ENCODE measurements at places on chromosomes 3 and 15.

DNA sequence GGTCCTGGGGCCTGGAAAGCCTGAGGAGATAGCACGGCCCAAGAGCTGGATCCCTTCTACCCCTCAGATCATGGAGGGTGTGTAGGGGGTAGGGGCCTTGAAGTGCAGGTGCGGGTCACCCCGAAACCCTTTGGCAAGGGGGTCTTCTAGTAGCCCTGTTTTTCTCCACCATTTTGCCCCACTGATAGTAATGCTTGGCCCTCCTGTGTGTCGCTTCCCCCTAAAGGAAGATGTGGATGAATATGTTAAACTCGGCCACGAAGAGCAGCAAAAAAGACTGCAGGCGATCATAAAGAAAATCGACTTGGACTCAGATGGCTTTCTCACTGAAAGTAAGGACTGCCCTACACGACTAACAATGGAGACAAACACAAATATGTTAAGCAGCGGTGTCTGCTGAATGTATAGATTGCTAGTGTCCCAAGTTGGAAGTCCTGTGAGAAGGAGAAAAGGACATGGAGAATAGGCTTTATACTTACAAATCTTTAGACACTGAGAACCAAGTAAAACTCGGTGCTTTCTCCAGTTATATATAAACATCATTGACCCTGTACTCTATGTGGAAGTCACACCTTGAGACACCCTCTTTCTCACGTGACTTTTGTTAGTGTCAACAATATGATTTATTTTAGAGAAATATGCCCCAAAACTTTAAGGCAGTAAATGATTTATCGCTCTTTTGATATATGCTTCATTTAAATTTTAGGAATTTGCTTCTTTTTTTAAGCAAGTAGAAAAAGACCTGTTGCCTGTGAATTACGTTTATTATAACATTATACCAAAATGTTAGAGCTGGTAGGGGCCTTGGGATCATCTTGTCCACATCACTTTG, 802 bp downstream of the RCN2 start:
- DNase-seq = no peak

DNA sequence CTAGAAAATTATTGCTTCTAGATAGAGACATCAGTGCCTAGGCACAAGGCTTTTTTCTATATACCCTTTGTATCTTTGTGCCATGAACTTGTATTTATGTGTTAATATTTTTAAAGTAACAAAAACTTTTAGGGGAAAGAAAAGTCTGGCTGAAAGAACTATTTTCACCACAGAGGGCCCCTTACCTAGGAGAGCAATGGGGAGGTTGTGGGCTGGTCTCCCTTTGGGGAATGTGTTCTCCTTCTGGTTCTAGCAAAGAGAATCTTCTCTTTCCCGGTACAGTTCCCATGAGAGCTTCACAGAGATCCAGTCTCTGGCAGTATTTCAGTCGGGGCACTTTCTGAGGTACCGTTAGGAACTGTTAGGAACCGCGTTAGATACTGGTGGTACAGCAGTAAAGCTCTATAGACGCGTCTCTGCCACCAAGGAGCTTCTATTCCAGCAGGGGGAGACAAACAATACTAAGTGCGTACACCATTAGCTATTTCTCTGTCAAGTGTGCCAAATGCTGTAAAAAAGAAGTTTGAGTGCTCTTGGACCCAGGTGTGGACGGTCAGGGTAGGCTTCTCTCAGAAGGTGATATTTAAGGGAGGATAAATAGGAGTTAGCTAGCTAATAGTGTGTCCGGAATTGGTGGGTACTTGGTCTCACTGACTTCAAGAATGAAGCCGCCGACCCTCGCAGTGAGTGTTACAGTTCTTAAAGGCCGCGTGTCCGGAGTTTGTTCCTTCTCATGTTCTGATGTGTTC, 4.6 kb upstream of the EPB42 start:
- peak; percentile 24 for DNase-seq

DNA sequence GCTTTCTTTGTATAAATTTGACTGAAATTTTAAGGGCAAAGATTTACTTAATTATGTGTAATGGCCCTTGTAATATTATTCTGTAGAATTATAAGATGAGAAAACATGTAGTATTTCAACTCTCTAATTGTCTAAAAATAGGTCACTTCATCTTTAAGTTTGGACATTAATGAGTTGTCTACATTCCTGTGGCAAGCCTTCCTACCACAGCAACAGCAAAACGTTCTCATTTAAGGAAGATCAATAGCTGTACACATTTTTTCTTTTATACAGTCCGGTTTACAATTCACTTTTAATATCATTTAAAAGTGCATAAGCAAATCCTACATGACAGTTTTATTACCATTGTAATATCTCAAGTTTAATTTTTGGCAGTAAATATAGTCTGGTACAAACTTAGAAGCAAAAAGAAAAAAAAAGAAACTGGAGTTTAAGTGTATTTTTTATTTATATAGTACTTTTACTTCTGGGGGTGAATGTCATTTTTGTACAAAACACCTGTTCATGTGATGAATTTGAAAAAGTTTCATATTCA, 501.8 kb downstream of the ZPLD1 start:
- no peak for DNase-seq

GRCh38 chr3:44665173-44665572, 16.6 kb downstream of the ZNF35 start:
- DNase-seq = no peak

DNA sequence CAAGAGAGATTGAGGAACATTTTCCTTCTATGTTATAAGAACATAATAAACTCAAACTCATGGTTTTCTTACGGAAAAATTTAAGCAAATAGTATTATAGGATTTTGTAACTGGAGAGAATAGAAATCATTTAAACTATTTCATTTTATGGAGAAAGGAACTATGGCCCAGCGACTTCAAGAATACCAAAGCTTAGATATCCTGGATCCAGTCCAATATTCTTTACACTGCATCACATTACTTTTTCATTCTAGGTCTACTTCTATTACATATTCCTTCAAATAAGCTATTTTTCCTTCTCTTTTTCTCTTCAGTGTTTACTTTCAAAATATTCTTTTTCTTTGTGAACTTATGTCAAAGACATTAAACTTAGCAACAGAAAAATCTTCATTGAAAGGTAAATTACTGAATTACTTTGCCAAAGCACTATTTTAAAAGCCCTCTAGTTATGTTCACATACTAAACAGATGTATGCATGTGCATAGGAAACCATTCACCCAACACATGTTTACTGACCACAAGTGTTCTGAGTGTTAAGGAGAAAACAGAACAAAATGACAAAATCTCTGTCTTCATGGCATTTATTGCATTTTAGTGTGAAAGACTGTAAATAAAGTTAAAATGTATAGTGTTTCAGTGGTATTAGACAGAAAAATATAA, 20.4 kb downstream of the KPNA4 start:
- no peak for DNase-seq

DNA sequence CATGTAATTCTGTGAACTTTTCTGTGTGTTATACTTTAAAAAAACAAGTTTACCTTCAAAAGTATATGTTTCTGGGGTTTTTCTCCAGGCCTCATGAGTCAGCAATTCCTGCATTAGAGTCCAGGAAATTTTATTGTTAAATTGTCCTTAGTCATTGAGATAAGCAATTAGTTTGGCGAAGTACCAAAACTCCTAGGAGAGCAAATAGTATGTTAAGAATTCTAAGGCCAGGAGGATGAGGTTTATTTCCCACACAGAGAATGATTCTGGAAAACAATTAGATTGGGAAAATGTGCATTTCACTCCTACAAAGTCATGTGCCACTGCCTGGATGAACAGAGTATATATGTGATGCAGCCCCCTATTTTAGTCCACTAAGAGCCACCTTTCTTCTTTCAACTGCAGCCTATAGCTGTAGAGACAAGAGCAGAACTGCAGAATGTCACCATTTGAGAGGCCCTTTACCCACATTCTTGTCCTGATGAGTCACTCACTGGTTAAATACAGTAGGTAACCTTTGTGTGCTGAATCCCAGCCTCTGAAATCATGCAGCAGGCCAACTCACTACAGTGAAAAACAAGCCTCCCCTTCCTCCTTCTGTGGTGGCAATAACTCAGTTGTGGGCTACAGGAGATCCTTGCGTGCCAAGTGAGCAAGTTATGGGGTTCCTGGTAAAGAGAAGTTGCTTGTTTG, 452.8 kb upstream of the THBS1 start:
- no peak for DNase-seq

DNA sequence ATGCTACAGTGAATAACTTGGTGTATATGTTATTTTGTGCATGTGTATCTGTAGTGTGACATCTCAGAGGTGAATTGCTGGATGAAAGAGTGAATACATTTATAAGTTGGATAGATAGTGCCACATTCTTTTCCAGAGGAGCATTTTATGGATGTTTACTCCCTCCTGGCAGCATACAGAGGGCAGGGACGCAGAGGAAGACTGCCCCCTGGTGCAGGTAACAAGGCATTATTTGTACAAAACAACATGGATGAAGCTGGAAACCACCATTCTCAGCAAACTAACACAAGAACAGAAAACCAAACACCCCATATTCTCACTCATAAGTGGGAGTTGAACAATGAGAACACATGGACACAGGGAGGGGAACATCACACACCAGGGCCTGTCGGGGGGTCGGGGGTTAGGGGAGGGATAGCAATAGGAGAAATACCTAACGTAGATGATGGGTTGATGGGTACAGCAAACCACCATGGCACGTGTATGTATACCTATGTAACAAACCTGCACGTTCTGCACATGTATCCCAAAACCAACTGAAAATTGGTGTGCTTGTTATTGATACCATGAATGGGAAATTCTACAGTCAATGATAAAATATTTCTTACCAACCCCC, 57.9 kb upstream of the CTXND1 start:
- DNase-seq = no peak

DNA sequence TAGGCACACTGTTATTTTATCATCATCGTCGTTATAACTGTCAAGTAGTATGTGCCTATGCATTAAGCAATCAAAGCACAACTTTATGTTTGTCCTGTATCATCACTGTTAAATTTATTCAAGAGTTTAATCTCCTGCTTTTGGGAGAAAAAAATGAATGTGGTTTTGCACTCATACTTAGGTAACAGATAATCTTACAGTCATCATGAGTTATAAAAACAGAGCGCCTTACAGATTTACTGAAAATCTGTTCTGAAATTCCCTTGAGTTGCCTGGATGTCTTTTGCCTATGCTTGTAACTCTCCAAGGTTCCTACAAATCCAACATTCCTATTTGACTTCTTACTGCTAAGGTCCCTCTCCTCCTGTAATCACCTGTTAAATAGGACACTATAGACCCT, 307.3 kb downstream of the ZIC4 start:
- no peak for DNase-seq

GRCh38 chr15:45347033-45347432, 31.3 kb downstream of the GATM start:
- DNase-seq = no peak

DNA sequence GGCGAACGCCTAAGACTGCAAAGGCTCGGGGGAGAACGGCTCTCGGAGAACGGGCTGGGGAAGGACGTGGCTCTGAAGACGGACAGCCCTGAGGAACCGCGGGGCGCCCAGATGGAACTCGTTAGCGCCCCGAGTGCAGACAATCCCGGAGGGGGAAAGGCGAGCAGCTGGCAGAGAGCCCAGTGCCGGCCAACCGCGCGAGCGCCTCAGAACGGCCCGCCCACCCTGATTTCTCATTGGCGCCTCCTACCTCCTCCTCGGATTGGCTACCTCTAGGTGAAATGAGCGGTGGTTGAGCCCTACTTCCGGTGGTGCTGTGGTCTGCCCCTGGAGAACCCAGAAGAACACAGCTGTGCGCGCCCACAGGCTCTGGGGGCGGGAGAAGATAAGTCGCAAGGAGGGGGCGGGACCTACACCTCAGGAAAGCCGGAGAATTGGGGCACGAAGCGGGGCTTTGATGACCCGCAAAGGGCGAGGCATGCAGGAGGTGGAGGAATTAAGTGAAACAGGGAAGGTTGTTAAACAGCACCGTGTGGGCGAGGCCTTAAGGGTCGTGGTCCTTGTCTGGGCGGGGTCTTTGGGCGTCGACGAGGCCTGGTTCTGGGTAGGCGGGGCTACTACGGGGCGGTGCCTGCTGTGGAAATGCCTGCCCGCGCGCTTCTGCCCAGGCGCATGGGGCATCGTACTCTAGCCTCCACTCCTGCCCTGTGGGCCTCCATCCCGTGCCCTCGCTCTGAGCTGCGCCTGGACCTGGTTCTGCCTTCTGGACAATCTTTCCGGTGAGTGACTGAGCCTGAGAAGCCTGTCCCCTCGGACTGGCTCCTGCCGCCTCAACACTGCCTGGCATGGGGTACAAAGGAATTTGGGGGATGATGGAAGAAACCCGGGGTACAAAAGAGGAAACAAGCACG, at the start of gene OGG1:
TSS of gene OGG1 (plus strand) at position 308 of the 911 bp plus-strand sequence. CDS start at position 643, 335 bp downstream.
- peak; percentile 85 for DNase-seq

GRCh38 chr3:59940718-59941117, 890.9 kb upstream of the CFAP20DC start:
- no peak for DNase-seq

GRCh38 chr3:70963431-70964275, 619.9 kb downstream of the FOXP1 start:
- DNase-seq = no peak

DNA sequence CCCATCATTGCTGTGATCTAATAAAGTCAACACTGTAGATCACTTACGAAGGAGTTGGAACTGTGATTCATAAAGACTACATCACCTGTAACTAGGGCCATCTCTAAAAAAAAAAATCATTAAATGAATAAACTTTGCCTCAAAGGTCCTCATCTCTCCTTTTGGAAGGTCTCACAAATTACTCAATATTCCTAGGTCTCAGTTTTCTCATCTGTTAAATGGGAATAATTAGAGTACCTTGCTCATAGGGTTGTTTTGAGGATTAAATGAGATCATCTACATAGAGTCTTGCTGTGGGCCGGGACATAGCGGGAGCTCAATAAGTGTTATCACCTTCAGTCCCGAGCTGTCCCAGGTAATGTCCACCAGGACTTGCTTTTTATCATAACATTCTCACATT, 335.1 kb upstream of the PROK2 start:
- DNase-seq = no peak

DNA sequence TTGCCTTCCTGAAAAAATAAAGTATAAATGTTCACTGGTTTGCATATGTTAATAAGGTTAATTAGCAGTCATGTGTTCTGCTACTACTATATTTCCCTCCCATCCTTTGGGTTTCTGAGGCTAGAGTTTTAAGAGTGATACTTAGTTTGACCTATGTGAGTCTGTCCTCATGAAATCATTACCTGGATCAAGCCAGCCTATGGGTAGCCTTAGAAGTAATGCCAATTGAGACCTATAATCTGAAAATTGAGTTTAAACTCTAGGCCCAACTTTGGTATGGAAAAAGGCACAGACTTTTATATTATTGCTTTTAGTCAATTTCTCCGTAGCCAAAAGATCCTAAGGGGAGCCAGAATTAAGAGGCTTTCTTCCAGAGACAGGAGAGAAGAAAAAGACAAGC, 18.4 kb upstream of the SOX2 start:
- no peak for DNase-seq

DNA sequence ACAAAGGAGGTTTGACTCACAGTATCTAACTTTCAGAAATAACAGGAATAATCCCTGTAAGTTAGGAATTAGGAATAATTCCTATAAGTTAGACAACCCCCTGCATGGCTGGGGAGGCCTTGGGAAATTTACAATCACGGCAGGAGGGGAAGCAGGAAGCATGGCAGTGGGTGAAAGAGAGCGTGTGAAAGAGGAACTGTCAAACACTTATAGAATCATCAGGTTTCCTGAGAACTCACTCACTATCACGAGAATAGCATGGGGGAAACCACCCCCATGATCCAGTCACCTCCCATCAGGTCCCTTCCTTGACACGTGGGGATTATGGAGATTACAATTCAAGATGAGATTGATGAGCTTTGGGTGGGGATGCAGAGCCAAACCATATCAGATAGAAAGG, 385.5 kb downstream of the IL20RB start:
- DNase-seq = no peak

GRCh38 chr15:85174521-85174920, 192.9 kb downstream of the PDE8A start:
- no peak for DNase-seq

Measured in stimulated activated CD4-positive, alpha-beta T cell treated with anti-CD3 and anti-CD28 coated beads, Interleukin-1b, Interleukin-23, amount 100 ng/mL, for 4 hours (primary cell).